Activated effector memory CD4-positive, alpha-beta T cell treated with Interleukin-2 at 50 U/mL for 16 hours (primary cell): ENCODE measurements at places on chromosomes 1 and 21.

GRCh38 chr1:153396461-153396860 lies 5.6 kb upstream of the S100A8 start:
- DNase-seq = no peak

GRCh38 chr1:41464885-41465284 lies 19.6 kb downstream of the EDN2 start:
- no peak for DNase-seq

DNA sequence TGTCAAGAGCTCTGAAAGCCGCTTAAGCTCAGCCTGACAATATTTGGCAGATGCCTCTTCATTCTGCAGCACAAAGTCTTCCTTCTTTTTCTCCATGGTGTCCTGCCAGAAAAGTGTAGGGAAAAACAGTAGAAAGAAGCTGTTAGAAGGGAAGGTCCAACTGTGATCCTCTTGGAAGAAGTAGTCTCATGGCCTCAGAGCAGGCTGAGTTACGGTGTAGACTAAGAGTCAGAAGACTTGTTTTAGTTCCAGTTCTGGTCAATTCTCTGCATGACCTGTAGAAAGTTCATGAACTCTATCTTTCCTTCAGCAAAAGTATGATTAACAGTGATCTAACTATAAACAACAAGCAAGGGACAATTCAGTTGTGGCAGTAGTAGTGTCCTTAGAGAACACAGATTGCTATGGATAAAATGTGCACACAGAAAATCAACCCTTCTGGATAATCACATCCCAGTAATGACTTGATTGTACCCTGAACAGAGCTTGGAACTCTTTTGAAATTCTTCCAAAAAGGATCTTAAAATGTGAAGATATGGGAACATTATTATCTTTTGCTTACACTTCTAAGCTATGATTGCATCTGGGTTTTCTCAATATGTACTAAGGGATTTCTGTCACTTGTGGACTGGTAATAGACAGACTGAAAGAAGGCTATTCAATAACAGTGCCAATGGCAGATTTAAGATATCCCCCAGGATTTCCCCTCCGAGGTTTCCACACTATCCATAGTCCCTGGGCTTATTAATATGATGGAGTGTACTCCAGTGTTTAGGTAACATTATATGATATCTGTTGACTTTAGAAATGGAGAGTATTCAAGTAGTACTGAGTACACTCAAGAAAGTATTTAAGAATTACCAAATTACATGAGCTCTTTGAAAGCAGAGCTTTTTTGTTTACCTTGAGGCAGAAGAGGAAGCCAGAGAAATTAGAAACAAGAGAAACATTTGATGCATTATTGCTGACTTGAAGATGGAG lies 22.1 kb upstream of the GBP2 start:
- DNase-seq = no peak

GRCh38 chr1:9321480-9321849 lies 28.8 kb downstream of the SPSB1 start:
- DNase-seq = no peak

GRCh38 chr1:30888391-30888790 lies 20.2 kb downstream of the SDC3 start:
- DNase-seq = no peak

GRCh38 chr1:92730476-92730875 lies 54.4 kb downstream of the EVI5 start:
- no peak for DNase-seq

GRCh38 chr1:6859415-6860343 lies 74.4 kb downstream of the CAMTA1 start:
- DNase-seq = no peak

DNA sequence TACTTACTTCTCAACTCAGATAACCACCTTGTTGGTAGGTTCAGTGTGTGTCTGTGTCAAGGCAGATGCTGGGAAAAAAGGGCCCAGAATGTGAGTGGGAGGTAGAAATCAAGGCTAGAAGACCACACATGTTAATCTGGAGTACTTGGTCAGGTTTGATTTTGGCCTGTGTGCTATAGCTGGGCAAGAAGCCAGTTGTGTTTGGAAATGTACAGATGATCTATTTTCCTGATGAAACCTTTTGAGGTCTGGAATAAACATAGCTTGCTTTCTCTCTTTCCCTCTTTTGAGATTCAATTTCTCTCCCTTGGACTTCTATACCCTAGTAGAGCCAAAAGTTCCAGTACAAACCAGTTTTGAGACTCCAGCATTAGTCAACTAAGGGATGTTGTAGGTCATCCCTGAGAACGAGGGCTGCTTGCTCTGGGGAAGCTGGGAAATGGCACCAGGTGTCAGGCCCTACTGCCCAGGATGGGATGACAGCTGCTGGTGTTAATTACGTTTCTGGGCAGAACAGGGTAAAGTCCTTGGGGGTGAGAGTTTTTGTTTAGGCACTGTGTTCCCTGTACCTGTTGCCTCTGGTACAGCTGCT lies 15.8 kb downstream of the MAPKAPK2 start:
- DNase-seq = no peak

- peak; percentile 72 for DNase-seq
Measured at GRCh38 chr1:153532769-153533599, 2.8 kb downstream of the S100A6 start.

GRCh38 chr21:16309250-16309971 lies 579.6 kb downstream of the USP25 start:
- DNase-seq = no peak

GRCh38 chr21:32182449-32182848 lies 96.4 kb downstream of the MIS18A start:
- no peak for DNase-seq

GRCh38 chr21:36260802-36261201 lies 59.2 kb upstream of the MORC3 start:
- no peak for DNase-seq

GRCh38 chr1:179366093-179366800 lies 476 bp downstream of the AXDND1 start:
- no peak for DNase-seq

DNA sequence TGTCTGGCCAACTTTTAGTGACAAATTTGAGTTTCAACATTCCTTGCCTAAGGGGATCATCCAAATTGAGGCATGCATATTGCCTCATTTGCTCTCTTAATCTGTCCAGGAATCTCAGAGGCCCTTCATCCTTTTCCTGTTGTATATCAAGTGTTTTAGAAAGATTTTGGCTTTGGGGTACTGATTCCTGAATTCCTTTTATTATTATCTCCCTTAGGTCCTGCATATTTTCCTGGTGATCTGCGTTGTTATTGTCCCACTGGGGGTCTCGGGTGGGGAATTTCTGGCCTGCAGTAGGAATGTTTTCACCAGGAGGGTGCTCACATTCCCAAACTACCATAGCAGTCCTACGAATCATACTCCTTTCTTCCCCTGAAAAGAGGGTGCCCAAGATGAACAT lies 4.4 kb upstream of the AADACL3 start:
- DNase-seq = no peak

GRCh38 chr1:174258148-174258550 lies 98.8 kb downstream of the RABGAP1L start:
- DNase-seq = no peak

DNA sequence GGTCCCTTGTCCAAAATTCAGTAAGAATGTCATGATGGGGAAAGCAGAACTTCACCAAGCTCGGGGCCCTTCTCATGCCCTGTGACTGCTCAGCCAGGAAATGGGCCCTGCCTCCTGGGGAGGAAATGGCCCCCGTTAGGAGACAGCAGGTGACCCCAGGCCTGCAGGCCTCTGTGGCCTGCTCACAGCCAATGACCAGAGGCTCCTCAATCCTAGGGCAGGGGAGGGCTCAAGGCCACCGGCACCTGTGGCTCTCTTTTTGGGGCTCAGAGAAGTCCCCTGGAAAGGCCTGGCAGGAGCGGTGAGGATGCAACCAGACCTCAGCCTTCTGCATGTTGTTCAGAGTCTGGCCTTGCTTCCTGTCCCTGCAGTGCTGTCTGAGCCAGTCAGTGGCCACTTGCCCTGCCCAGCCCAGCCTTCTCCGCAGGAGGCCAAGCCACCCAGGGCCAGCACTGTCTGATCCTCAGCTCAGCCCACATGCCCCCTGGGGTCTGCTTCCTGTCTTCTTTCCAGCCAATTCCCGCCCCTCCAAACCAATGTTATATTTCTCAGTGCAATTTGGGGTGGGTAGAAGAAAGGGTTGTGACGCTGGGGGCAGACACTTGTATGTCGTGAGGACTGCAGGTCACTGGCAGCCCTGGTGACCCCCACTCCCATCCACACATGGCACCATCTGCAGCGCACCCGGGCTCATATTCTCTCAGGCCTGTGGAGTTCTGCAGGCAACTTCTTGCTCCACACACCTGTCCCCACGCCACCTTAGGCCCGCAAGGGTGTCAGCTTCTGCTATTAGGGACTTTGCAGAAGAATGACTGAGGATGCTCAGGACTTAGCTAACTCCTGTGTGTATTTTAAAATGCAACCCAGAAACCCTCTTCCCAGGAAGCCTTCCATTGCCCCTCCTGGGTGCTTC lies 83.6 kb downstream of the ITPKB start:
- no peak for DNase-seq

DNA sequence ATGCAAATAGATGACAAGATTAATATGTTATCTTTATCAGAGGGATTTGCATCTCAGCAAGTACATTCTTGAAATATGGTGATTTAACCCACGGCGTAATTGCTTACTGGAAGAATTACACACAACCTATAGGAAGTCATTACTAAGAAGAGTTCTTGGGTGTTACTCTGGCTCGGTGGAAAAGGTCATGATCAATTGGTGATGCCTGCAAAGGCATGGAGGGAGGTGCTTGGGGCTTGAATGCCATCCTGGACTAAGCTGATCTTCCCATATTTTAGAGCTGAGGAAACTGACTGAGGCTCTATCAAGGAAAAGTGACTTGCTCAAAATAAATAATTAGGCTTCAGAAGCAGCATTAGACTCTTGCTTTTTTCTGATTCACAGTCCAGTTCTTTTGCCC lies 137.5 kb upstream of the JUN start:
- DNase-seq = no peak

DNA sequence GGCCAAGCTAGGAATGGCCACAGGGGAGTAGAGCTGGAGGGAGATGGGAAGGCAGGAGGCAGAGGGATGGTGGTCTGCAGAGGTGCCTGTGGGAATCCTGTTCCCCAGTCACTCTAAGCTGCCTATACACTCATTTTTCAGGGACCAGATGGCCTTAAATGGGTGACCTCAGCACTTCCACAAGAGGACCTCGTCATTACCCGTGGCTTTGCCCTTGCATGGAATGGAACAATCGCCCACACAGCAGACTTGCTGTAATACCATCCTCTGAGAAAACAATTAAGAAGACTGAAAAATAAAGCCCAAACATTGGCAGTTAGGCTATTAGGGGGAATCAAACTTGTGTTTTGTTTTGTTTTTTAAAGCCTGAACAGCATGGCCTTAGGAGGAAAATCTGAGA lies 12.9 kb upstream of the TNN start:
- no peak for DNase-seq

DNA sequence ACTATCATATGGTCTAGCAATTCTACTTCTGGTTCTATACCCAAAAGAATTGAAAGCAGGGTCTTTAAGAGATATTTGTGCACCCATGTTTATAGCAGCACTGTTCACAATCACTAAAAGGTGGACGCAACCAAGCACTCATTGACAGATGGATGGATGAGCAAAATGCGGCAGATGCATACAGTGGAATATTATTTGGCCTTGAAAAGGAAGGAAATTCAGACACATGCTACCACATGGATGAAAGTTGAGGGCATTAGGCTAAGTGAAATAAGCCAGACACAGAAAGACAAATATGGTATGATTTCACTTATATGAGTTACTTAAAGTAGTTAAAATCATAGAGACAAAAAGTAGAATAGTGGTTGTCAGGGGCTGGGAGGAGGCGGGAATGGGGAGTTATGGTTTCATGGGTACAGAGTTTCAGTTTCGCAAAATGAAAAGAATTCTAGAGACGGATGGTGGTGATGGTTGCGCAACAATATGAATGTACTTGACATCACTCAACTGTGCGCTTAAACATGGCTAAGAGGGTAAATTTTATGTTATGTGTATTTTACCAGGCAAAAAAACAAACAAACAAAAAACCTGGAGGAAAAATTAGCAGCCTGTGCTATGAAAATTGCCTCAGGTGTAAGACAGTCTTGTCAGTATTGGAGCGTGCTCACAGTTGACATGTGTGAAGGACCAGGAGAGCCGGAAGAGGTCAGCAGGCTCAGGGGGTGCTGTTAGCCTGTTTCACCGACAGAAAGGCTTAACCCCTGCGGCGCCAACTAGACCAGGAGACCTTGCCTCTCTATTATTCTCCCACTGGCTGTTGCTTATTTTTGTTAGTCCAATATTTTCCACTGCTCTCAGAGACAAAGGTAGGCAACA lies 26.5 kb downstream of the CD247 start:
- DNase-seq = no peak

DNA sequence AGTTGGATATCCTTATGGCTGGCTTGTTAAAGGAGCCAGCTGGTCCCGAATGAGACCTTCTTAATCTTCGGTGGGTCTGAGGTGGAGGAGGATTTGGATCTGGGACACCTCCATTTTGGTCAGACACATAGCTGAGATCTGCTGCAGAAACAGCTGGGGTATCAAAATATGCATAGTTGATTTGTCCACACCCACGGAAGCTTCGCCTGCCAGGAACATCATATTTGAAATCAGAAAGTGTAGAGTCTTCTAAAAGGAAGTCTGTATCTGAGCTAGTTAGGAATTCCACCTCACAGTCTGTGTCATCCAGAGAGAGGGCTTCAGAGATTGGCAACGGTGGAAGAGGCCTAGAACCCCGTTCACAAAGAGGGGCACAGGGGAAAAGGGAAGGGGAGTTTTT lies 12.3 kb downstream of the ERRFI1 start:
- no peak for DNase-seq

- no peak for DNase-seq
Measured at GRCh38 chr1:93331412-93331811, 14.3 kb upstream of the DR1 start.

DNA sequence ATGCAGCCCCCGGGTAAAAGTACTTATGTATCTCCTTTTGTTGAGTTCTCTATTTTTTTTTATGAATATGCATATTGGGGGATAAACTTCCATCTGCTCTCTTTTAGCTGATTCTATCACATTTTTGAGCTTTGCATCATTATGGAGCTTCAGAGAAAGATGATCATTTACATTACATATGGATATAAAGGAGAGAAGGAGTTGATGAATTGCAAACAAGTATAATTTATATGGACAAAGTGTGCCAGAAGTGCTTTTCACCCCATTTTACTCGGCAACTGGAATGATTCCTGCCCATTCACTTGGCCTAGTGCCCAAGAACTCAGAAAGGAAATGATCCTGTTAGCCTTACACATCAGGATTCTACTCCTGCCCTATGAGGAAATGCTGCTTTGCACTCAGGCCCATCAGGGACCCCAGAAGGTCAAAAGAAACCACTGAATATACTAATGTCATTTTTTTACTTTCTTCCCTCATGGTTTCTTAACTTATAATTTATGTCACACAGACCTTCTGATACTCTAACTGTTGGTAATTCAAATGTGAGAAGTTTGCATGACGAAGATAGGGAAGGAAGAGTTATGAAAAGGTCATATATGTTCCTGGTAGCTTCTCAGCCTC lies 65.6 kb downstream of the SAMSN1 start:
- DNase-seq = no peak
